ENCODE measurements at places on chromosomes 7 and 10. TPM values are rescaled to one million over a fixed set of nuclear protein-coding genes. Genes with fewer than 3 reads are reported as not detected.

Gene ZPBP
- total RNA-seq, result not detected

Gene TMUB1
- total RNA-seq, result 32.7 TPM

Gene AIMP2
- total RNA-seq, result 13.1 TPM

Gene SH2D4B
- total RNA-seq, result 0.52 TPM

Gene HDAC9
- total RNA-seq, result 51.4 TPM

- no peaks in the 10 kb centered on the region for H3K36me3 ChIP-seq
- no peak overlapping the region for H3K27ac ChIP-seq
- H3K27me3 ChIP-seq, result no peaks in the 10 kb centered on the region
- no peak for DNase-seq
- no peak overlapping the region for H3K4me3 ChIP-seq
These were observed 142.0 kb downstream of the LCOR start for GRCh38 chr10:96973809-96974747.

DNA sequence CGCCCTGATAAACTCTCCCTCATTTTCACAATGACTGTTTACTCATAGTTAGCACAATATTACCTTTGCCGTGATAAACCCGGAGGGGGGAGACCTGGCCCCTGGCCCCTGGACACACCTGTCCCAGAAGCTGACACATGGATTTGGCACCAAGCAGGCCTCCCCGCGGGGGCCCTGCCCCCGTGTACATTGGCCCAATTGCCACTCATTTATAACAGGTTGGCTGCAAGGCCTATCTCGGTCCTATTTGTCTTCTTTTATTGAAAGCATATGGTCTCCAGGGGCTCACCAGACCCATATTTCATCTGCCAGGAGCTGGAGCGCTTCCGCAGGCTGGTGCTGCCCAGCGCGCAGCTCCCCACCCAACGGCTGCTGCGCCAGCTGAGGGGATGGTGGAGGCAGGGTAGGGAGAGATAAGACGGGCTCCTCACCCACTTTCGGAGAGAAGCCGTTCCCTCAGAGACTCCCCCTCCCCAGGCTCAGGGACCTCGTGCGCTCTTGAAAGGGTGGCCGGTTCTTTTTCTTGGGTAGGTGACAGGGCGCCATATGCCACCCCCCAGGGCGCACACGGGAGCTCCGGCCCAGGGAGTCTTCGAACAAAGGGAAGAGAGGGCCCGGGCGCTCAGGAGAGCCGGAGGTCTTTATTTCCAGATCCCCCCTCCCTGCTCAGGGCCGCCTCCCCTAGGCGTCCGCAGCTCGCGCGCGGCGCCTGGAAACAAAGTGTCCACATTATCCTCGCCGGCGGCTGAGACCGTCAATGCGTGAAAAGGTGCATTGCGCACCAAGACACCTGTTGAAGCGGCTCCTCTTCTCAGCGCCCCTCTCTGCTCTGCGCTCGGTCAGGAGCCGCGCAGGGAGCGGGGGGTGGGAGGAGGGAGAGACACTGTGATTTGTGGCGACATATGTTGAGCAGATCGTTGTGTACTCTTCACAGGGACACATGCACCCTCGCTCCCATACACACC lies 4.3 kb upstream of the NEUROG3 start:
- H3K36me3 ChIP-seq, result no peaks in the 10 kb centered on the region
- H3K4me3 ChIP-seq, result no peak overlapping the region
- H3K4me1 ChIP-seq, result no peaks in the 10 kb centered on the region
- DNase-seq, result no peak
- no peaks in the 10 kb centered on the region for H3K27me3 ChIP-seq

DNA sequence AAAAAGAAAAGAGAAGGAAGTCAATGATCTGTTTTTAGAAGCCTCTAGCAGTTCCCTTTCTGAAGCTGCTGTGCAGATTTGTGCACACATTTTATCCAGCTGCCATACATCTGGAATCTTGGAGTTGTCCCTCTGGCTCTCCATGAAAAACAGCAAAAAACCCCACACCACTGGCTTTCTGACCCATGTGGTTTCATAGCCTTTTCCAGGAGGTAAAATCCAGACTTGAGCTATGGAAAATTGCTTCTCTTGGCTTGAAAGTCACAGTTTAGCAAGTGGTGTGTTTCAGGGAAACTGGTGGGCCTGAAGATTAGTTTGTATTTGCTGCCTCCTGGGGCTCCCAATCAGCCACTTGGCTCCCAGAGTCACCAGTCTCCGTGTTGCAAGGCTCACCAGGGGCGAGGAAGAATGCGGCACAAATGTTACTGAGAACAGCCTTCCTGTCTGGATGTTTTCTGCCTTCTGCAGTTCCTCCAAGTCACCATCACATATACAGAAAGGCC lies 50.1 kb upstream of the ADRB1 start:
- no peak overlapping the region for H3K27ac ChIP-seq
- no peaks in the 10 kb centered on the region for H3K4me1 ChIP-seq
- H3K36me3 ChIP-seq, result no peaks in the 10 kb centered on the region
- no peaks in the 10 kb centered on the region for H3K27me3 ChIP-seq

DNA sequence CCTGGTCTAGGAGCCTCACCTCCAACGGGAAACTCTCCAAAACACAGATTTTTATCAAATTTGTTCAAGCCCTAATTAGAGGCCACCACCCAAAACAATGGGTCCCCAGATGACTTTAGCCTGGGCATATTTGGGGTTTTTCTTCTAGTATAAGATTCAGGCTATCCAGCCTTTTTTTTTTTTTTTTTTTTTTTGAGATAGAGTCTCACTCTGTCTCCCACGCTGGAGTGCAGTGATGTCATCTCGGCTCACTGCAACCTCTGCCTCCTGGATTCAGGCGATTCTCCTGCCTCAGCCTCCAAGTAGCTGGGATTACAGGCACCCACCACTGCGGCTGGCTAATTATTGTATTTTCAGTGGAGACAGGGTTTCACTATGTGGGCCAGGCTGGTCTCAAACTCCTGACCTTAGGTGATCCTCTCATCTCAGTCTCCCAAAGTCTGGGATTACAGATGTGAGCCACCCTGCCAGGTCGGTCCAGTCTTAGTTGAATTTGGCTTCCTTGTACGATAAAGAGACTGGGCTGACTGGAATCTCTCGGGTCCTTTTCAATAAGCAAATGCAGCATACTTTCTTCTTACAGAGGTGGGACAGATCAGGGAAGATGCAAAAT lies 91.4 kb upstream of the KLF6 start:
- no peak overlapping the region for H3K4me3 ChIP-seq
- no peak overlapping the region for H3K27ac ChIP-seq
- peaks cover 3% of the 10 kb centered on the region for H3K4me1 ChIP-seq
- peaks cover under 1% of the 10 kb centered on the region for H3K27me3 ChIP-seq

- H3K36me3 ChIP-seq, result no peaks in the 10 kb centered on the region
- no peak overlapping the region for H3K27ac ChIP-seq
- H3K4me1 ChIP-seq, result peaks cover 9% of the 10 kb centered on the region
- no peaks in the 10 kb centered on the region for H3K27me3 ChIP-seq
- DNase-seq, result no peak
- H3K4me3 ChIP-seq, result no peak overlapping the region
These were observed 9.4 kb downstream of the STK17A start for GRCh38 chr7:43592326-43592725.

DNA sequence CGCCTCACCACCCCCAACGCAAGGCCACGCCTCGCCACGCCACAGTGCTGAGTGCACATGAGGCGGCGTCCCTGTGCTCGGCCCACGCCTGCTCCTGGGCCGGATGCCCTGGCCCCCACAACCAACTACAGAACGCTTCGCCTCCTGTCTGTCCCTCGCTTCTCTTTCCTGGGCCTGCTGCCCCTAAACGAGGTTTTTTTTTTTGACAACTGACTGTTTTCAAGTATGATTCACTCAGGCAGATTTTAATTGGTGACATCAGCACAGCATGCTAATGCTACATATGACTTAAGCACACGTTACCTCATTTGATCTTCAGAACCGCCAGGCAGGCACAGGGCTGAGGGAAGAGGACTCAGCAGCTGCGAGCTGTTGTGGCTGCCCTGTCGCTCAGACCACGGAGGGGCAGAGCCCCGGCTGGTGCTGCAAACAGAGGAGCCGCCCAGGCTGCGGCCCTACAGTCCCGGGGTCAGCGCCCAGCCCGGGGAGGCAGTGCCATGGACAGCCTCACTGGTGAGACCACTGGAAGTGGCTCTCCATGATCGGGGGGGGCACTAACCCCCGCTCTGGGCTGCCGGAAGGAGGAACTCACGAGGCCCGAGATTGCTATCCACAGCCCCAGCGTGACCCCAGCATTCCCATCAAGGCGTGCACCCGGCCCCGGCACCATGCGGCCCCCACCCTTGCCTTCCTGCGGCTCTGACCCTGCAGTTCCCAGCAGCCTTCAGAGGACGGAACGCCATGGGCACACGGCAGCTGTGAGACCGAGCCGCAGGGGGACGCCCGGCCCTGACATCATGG lies 212.8 kb downstream of the MAD1L1 start:
- H3K27ac ChIP-seq, result no peak overlapping the region
- DNase-seq, result peak; percentile 90
- H3K36me3 ChIP-seq, result no peaks in the 10 kb centered on the region
- no peaks in the 10 kb centered on the region for H3K4me1 ChIP-seq
- no peaks in the 10 kb centered on the region for H3K27me3 ChIP-seq
- H3K4me3 ChIP-seq, result no peak overlapping the region

- no peaks in the 10 kb centered on the region for H3K36me3 ChIP-seq
- no peak overlapping the region for H3K4me3 ChIP-seq
- H3K27ac ChIP-seq, result no peak overlapping the region
- H3K4me1 ChIP-seq, result no peaks in the 10 kb centered on the region
These were observed 21.7 kb downstream of the TMEM254 start for GRCh38 chr10:80100116-80100515.

- no peak for DNase-seq
- H3K27ac ChIP-seq, result no peak overlapping the region
- no peak overlapping the region for H3K4me3 ChIP-seq
- H3K4me1 ChIP-seq, result no peaks in the 10 kb centered on the region
These were observed 188.0 kb downstream of the TCERG1L start for GRCh38 chr10:131123496-131123895.

- DNase-seq, result no peak
- no peaks in the 10 kb centered on the region for H3K27me3 ChIP-seq
- no peak overlapping the region for H3K27ac ChIP-seq
These were observed 179.4 kb downstream of the PDE1C start for GRCh38 chr7:31890766-31891165.

DNA sequence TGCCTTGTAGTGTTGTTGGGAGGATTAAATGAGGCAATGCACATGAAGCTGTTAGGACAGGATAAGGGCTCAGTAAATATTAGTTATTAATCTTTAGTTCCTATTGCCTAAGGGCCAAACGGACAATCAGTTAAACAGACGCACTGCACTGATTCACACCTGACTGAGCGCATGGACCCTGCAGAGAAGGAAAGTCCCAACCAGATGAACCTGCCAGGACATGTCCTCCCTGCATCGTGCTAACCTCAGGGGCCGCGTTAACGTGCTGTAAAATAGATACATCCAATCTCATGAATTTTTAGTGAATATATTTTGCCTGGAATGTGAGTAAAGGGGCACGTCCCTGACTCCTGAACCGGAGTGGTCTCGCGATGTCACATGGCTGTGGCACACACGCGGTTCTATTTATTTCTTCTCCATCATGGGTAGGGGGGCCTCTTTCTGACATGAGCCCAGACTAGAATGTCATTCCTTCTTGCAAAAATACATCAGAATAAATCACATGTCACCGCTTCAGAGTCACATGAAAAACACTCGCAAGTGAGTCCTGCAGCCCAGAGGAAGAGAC lies 12.3 kb downstream of the ADARB2 start:
- H3K27ac ChIP-seq, result no peak overlapping the region
- no peak for DNase-seq
- no peaks in the 10 kb centered on the region for H3K36me3 ChIP-seq
- H3K27me3 ChIP-seq, result no peaks in the 10 kb centered on the region
- no peaks in the 10 kb centered on the region for H3K4me1 ChIP-seq

DNA sequence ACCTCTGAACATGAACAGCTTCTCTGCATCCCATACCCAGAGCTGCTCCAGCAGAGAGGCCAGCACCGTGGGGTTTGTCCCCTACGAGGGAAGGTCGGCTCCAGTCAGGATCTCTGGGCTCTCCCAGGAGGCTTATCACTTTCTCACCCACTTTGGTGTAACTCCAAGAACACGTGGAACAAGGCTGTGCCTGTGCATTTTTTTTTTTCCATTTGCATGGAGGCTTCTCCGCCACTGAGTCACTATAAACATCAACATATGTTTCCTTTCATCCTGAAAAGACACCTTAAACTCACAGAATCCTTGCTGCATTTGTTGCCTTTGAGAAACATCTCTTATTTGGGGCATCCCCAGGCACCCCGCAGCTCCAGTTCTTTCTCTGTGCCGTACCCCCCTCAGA lies 29.4 kb upstream of the ECHDC3 start:
- no peak overlapping the region for H3K4me3 ChIP-seq
- no peaks in the 10 kb centered on the region for H3K27me3 ChIP-seq
- DNase-seq, result no peak
- H3K36me3 ChIP-seq, result no peaks in the 10 kb centered on the region
- no peaks in the 10 kb centered on the region for H3K4me1 ChIP-seq

- no peaks in the 10 kb centered on the region for H3K36me3 ChIP-seq
- no peaks in the 10 kb centered on the region for H3K27me3 ChIP-seq
- no peak overlapping the region for H3K4me3 ChIP-seq
- H3K27ac ChIP-seq, result no peak overlapping the region
These were observed 306.6 kb upstream of the PFKP start for GRCh38 chr10:2760736-2761135.

- no peak overlapping the region for H3K4me3 ChIP-seq
- no peaks in the 10 kb centered on the region for H3K27me3 ChIP-seq
- H3K4me1 ChIP-seq, result no peaks in the 10 kb centered on the region
- no peak overlapping the region for H3K27ac ChIP-seq
- DNase-seq, result no peak
These were observed 22.5 kb downstream of the DRGX start for GRCh38 chr10:49373361-49373760.

DNA sequence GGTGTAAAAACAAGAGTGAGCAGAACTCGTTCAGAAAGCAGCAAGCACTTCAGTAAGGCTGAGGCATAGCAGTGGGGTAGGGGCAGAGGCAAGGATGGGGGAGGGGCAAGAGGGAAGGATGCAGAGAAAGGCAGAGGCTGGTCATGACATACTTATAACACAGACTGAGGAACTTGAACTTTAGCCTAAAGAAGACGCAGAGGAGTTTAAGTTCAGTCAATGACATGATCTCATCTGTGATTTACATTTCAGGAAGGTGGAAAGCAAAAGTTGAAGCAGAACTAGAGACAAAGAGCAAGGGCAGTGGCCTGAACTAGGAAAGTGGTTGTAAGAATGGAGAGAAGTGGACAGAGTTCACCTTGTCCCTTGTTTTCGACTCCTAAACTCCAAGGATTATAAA lies 15.8 kb downstream of the MACC1 start:
- H3K27ac ChIP-seq, result no peak overlapping the region
- no peak for DNase-seq
- H3K4me3 ChIP-seq, result no peak overlapping the region

Measured in aorta (tissue), 5 donors.